ENCODE measurements at places on chromosomes 13 and 19.

GRCh38 chr13:19519049-19519448 is 42.3 kb downstream of the TPTE2 start:
- no peak for DNase-seq

- peak; percentile 24 for DNase-seq
Measured at GRCh38 chr13:36431204-36432105, 840 bp upstream of the CCNA1 start.

DNA sequence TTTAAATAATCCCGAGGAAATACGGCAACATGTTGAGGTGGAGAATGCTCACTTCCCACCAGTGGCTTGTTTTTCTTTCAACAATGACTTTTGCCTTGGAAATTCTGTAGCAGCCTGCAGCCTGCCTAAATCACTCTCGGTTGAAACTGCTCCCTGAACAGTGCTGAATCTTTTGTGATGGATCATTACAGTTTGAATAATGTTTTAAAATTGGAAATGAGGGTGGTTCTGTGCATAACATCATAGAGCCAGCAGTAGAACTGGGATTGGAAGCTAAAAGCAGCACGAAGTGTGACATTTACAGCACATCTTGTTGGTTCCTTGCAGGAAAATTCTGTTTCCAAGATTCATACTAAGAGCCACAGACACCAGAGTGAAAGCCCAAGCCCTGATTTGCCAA is 74.1 kb upstream of the GPR12 start:
- no peak for DNase-seq

DNA sequence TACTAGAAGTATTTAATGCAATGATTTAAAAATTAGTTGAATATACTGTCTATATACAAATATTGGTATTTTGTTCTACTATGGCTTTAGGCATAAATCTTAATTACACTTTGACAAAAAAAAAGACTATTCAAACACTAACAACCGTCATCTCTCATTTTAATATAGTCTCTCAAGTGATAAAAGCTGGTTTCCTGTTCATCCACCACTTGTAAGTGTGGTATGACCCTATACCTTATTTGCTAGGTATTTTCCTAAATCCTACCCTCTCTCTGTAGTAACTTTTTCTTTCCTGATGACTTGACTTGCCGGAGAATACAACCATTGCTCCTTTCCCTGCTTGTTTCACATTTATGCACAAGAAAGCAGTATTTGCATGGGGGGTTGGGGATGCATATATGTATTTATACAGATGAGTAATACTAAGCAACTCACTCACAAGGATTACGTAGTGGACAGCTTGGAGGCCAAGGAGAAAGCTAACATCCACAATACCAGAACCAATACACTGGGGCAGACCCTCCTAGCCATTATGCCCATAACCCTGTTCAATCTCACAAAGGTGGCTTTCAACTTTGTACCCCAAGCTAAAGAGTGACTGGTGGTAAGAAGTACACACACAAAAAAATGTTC is 12.7 kb upstream of the EFNB2 start:
- no peak for DNase-seq

DNA sequence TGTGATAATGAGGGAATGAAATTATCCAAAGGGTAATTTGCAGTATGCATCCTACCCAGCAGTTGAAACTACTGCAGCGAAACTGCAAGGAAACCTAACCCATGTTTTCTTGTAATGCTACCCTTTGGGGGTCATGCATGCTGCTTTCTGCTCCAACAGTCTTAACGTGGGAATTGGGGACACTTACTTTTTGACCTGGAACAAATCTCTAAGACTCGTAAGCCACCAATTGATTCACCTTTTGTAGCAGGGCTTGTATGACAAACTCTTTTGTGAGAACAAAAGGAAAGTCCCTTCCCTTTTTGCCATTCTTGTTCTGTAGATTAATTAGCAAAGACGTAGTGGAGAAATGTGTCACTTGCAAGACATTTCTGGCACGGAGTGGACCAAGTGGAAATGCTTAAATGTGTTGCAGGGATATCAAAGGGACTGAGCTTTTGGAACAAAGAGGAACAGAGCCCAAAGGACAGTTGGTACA is 27.4 kb downstream of the LRCH1 start:
- DNase-seq, result no peak

- DNase-seq, result no peak
Measured at GRCh38 chr19:39150235-39150634, 24.6 kb downstream of the PAK4 start.

DNA sequence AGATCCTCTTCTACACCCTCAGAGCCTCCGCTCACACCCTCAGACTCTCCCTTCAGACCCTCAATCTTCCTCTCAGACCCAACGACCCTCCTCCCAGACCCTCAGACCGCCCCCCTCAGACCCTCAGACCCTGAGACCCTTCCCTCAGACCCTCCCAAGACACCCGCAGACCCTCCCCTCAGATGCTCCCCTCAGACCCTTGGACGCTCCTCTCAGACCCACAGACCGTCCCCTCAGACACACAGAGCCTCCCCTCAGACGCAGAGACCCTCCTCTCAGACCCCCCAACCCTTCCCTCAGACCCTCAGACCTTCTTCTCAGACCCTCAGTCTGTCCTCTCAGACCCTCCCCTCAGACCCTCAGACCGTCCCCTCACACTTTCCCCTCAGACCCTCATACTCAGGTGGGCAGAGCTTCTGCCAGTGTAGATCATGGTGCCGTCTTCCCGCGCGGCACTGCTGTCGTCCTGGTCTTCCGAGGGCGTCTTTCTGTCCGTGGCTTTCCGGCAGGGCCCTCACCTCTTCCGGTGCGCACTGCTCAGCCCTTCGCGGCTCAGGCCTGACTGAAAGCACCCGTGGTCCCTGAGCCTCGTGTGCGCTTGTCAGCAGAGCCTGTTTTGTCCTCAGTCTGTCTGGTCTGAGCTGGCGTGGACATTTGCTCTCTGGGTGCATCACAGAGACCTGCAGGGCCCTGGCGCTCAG is 18.9 kb upstream of the TFDP1 start:
- no peak for DNase-seq

DNA sequence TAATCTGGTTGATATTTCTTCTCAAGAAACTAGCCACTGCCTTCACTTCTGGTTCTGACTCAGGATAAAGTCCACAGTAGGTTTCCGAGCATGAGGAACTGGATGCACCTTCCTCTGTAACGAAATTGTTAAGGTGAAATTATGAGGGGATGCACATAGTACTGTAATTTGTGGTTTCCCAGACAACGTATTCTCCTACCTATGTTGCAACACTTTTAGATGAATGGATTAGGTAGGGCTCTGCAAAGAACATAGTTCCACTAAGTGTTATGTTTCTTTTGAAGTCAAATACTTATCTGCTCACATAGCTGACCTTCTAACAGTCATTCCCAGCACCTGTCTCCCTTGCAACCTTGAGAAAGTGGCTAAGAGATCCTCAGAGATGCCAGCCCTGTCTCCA is 5.7 kb upstream of the ZC3H13 start:
- DNase-seq, result no peak

- no peak for DNase-seq
Measured at GRCh38 chr13:98947925-98948324, 29.9 kb downstream of the DOCK9 start.

GRCh38 chr19:18160971-18161635 is 8.1 kb downstream of the PIK3R2 start:
- DNase-seq, result peak; percentile 74

- peak; percentile 35 for DNase-seq
Measured at GRCh38 chr19:32041681-32042292, 303.6 kb upstream of the ZNF507 start.

- DNase-seq, result no peak
Measured at GRCh38 chr19:45879055-45879454, 6.9 kb downstream of the IRF2BP1 start.

GRCh38 chr19:4199699-4200293 is 17.3 kb downstream of the ANKRD24 start:
- no peak for DNase-seq

DNA sequence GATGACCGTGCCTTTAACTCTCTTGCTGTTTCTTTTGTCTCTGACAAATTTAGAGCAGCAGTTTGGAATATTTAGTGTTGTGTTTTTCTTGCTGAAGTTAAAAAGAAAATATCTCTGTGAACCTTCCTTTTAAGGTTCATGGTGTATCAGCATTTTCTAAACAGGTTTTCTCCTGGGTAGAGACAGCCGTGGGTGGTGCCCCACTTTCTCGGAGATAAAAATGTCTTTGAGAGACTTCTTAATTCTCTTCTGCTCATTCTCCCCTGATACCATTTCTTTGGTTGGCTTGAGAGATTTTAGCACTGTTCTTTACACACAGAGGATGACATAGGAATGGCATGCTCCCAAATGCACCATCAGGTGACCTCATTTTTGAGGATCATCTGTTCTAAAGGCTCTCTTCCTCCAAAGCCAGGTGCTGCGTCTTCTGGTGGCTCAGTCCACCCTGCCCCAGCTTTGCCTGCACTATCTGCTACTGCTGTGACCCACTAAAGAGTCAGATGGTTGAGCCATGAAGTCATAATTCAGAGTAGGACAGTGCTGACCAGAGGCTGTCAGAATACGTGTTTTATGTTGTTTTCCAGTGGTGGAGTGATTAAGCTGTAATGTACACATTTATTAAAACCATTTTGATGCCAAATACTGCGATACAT is 90.3 kb upstream of the SLC10A2 start:
- no peak for DNase-seq

DNA sequence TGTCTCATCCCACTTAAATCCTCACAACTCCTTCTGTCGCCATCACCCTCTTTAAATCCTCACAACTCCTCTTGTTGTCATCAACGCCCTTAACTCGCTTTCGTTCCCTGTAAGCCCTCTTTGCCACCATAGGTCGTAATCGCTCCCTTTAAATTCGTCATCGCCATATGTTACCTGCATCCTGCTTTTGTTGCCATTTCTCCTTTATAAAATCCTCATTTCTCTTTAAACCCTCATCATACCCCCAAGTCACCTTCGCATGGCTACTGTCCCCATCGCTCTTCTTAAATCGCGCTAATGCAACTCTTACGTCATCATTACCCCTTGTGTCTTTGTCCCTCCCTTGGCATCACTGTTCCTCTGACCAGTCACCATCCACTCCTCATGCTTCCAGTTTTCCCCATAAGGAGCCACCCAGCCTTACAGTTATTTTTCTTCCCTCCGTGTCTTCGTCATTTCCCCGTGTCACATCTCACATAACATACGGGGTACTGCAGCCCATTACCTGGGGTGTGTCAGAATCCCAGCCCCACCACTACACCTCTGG is 539 bp downstream of the PLD3 start:
- DNase-seq, result no peak

GRCh38 chr13:93244141-93244917 is 17.7 kb downstream of the GPC6 start:
- peak; percentile 26 for DNase-seq

DNA sequence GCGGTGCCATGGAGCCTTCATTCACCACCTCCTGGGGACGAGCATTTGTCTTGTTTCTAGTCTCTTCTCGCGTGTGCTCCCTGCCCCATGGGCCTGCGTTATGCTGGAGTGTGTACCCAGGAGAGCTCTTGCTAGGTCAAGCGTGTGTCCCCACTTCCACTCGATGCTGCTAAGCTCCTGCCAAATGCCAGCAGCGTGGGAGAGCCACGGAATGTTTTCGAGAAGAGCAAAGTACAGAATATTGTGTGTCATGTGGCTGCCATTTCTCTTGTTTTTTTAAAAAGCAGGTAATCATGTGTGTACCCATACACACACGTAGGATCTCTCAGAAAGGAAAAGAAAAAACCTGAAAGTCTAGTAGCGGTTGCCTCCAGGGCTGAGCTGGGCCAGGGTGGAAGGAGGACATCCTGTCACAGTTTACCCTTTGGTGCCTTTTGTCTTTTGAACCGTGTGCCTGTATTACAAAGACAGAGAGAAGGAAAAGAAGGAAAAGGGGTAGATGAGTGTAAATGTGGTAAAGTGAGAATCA is 28.6 kb downstream of the PAK4 start:
- DNase-seq, result no peak

- no peak for DNase-seq
Measured at GRCh38 chr13:72290962-72291681, 424.1 kb upstream of the DACH1 start.

DNA sequence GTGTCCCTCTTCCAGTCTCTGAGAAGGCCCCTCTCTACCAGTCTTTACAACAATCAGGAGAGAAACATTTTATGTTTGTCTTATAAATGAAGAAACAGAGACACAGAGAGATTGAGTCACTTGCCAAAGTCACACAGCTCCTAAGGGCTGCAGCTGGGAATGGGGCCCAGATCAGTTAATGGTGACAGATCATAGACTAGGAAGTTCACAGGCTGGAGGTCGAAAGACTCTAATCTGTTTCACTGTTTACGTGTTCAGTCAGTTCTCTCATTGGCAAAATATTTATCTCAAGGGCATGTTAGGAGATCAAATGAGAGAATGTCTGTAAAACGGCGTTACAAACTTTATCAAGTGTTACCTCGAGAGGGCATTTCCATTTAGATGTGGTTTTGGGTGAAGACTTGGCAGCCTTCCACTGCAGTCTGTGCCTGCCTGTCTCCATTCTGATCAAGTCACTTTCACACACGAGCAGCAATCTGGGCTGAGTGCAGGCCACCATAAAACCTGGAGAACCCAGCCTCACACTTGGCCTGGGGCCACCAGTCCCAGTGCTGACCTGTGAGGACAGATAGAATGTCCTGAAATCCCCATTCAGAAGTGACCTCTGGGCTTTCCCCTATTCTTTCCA is 65.1 kb downstream of the SIAH3 start:
- no peak for DNase-seq

GRCh38 chr13:112875627-112876026 is 93.4 kb upstream of the MCF2L start:
- DNase-seq, result no peak

DNA sequence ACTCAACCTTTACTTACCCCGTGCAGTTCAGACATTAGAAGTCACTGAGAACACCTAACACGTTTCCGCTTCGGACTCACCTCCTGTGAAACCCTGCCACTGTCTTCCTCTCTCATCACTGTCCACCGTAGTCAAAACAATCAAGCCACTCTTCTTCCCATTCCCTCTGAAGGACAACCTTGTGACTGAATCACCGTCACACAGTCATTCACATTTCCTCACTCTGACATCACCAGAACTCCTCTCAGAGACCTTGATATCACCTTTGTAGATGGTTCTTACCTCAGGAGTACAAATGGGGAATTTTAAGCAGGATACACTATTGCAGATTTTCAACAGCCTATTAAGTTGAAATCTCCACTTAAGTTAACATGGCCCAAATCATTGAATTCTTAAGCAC is 1.3 kb upstream of the KBTBD6 start:
- DNase-seq, result no peak

DNA sequence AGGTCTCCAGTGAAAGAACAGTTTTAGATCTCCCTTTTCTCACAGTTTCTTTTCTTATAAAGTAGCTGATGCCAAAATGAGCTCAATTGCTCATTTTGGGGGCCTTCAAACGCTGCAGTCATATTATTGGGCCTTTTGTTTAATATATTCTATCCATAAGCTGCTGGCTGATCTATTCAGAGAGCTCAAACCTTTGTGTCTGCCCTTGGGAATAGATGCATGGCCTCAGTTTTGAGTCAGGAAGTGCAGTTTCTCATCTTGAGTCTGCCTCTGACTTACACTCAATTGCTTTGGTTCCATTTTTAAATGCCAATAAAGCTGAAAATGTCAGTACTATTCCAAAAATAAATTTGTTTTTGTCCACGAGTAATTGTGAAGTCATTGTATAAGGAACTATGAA is 468.9 kb downstream of the KLF12 start:
- DNase-seq, result no peak
